ENCODE measurements at places on chromosomes 2 and 18.

- DNase-seq, result no peak
These were observed 134.2 kb upstream of the RND3 start for GRCh38 chr2:150621526-150622213.

DNA sequence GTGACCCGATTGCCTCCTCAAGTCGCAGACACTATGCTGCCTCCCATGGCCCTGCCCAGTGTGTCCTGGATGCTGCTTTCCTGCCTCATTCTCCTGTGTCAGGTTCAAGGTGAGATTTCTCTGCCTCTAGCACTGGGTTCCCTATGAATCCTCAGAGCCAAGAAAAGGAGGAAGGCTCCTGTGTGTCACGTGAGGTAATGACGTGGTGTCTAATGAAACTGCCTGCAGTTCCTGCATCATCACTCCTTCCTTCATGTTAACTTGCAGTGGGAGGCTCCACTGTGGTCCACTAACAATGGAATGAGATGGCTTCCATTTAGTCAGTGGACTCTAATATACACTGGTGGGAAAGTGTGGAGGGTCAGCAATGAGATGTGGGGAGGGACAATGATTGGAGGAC is 559 bp downstream of the REG3G start:
- no peak for DNase-seq

- no peak for DNase-seq
These were observed 12.1 kb upstream of the TPO start for GRCh38 chr2:1400943-1401735.

DNA sequence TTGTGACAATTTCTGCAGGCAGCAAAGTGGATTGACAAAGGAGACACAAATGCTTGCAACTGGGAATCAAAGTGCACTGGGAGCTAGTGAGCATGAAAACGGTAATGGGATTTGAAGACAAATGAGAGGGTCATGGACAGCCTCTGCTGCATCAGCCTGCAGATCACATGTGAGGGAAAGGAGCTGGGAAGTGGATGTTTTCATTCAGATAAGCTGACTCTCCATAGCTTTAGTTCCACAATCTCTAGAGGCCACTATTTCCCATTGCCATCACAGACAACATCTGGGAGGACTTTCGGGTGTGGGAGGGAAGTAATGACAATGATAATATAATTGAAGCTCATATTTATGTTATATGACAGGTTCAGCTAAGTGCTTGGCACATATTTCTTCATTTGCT is 28.4 kb downstream of the ADCYAP1 start:
- DNase-seq, result no peak

- no peak for DNase-seq
These were observed 536 bp downstream of the PDE1A start for GRCh38 chr2:182426082-182426917.

DNA sequence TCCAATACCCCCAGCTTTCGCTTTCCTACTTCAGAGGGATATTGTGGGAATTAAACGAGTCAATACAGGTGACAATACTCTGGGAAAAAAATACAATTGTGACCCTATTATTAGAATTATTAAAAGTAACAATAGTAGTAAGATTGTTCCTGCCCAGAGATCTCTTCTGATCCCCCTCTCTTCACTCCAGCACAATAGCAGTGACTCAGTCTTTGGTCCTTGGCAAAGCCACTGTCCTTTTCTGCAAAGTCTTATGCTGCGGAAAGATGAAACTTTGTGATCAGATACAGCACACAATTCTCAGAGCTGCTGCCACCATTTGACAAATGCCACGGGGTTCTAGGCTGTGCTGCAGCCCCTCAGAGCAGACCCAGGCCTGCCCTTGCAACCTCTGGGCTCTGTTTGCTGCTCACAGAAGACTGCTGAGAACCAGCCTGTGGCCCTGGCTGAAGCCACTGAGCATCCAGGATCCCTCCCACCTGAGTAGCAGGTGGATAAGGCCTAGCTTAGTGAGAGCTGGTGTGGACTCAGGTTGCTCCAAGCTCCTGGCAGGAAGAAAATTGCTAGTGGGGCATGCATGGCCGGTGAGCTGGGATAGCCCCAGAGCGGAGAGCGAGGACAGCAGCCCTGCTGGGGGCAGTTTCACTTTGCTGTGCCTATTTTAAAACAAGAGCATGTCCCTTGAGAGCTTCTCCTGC is 60.1 kb upstream of the ROCK2 start:
- no peak for DNase-seq

- DNase-seq, result no peak
These were observed 116.6 kb downstream of the PIGN start for GRCh38 chr18:62070302-62070701.
